HepG2 (cell line): ENCODE measurements at places on chromosomes 3 and 15. TPM values are rescaled to one million over a fixed set of nuclear protein-coding genes. Genes with fewer than 3 reads are reported as not detected.
A peak's percentile ranks its signal among the peaks of the same experiment; 100 is the strongest.

- no peak for DNase-seq
These were observed 34.0 kb upstream of the GK5 start for GRCh38 chr3:142259359-142259758.

DNA sequence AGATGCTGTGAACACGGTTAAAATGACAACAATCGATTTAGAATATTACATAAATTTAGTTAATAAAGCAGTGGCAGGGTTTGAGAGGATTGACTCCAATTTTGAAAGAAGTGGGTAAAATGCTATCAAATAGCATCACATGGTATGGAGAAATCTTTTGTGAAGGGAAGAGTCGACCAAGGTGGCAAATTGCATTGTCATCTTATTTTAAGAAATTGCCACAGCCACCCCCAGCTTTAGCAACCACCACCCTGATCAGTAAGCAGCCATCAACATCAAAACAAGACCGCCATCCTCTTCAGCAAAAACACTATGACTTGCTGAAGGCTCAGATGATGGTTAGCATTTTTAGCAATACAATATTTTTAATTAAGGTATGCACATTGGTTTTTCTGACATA, 5.7 kb upstream of the CCR5 start:
- DNase-seq, result no peak

GRCh38 chr3:32758375-32758753, 59.4 kb upstream of the TRIM71 start:
- DNase-seq, result no peak

GRCh38 chr3:127988770-127989557, 63.3 kb upstream of the SEC61A1 start:
- DNase-seq, result no peak

- peak; percentile 16 for DNase-seq
These were observed 55.8 kb downstream of the LSM3 start for GRCh38 chr3:14234251-14235002.

The CADM2 gene
- total RNA-seq, result not detected in 2 replicates

The GP5 gene
- total RNA-seq, result not detected in 2 replicates

The FHIT gene
- total RNA-seq, result 4.0 and 4.1 TPM in 2 replicates

The CPN2 gene
- 16.3 and 27.7 TPM in 2 replicates for total RNA-seq

DNA sequence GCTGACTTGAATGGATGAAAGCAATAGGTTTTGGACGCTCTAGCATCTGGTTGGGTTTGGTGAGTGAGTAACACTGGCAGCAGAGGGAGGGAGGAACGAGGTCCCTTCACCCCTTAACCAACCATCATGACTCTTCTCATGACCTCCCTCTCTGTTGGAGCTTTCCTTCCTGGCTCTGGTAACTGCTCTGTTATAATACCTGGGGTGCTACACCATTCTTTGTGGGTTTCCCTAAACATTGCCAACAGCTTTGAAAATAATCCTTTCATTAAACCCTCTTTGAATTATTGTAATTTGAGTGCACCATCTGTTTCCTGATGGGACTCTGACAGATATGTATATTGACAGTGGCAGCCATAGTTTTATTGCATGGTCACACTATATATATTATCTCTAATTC, 146.2 kb upstream of the PTPRG start:
- DNase-seq, result no peak

The TTC21A gene
- total RNA-seq, result 0.31 and 0.39 TPM in 2 replicates

The PLA2G4B gene
- 0.55 and 5.1 TPM in 2 replicates for total RNA-seq

DNA sequence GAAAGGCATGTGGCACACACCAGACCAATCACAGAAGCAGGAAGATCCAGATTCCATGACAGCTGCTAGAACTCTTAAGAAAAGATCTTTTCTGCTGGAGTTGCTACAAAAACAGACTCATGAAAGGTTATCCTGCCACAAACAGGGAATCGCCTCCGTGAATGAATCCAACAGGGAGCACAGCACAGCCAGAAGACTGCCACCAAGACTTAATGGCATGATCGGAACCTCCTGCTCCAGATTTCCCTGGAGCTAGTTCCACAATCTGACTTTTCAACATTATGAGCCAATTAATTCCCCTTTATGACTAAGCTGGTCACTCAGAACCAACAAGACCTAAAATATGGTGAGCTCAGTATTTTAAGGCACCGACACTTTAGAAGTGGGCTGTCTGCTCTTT, 232.5 kb downstream of the FOXP1 start:
- no peak for DNase-seq

DNA sequence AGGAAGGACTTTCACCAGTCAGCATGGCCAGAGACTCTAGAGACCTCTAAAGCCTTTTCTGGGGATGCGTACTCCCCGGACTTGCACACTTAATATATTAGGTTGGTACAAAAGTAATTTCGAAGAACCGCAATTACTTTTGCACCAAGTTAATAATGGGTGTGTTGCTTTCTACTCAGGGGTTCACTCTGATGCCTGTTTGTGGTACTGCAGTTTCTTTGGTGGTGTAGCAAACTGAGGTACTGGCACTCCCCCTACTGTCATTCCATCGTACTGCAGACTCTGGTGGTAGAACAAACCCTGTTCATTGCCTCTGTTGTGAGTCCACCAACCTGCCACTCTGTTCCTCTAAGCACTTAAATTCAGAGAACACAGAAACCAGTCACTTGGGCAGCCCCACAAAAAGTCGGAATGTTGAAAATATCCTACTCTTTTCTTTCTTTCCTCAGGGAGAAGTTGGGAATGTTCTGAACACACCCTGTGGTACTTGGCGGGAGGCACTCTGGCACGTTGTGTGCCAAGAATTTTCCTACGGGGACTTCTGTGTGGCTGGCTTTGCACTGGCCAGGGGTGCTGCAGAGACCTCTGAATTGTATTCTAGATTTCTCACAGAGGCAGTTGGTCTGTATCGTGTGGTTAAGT, 46.3 kb downstream of the GABRG3 start:
- DNase-seq, result peak; percentile 73

GRCh38 chr3:158094235-158095110, 11.7 kb downstream of the SHOX2 start:
- DNase-seq, result no peak

DNA sequence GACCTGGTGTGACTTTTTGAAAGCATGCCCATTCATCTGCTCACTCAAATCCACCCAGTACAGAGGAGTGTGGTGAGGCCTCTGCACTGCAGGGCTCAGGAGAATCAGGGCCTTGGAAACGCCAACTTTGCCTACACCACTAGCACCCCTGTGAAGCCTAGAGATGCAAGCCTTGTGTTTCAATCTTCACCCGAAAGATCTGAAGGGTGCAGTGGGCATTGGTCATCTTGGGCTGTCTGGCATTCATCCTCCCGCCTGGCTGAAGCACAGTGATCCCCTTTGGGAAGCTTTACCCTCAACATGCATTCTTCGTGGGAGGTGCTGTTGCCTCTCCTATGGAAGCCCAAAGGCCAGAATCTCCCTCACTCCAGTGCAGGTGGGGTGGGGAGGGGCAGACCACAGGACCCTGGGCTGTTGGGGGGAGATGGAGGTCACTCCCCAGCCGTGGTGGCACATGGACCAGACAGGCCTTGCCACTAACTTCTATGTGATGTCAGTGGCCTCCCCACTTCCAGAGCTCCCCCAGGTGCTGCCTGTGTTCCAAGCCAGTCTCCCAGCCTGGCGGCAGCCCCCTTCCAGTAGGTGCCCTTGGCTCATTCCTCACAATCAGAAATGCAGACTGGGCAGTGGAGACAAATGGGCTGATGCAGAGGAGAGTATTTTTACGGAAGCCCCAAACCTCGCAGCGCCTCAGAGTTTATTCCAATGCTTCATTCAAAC, 92.5 kb downstream of the ADAMTS17 start:
- DNase-seq, result no peak

DNA sequence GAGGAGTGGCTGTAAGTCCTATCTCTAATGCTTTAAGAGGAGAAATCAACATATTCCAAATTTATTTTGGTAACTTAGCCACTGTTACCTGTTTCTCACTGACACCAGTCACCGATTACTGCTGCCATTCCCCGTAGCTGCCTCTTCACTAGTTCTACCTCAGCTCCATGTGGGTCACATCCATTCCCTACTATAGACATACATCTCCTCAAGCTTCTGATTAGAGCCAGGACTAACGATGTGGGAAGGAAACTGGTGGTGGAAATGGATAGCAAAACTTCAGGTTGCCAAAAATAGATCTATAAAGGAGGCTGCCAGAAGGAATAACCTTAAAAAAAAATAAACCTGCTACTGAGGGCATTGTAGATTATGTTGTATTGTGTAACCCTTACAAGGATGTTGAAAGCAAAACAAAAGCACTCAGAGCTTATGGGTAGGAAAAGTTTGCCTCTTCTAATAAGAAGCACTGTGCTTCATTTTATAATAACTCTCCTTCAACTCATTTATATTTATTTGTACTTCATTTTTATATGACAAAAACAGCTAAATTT, 56.0 kb downstream of the KAT2B start:
- DNase-seq, result no peak

DNA sequence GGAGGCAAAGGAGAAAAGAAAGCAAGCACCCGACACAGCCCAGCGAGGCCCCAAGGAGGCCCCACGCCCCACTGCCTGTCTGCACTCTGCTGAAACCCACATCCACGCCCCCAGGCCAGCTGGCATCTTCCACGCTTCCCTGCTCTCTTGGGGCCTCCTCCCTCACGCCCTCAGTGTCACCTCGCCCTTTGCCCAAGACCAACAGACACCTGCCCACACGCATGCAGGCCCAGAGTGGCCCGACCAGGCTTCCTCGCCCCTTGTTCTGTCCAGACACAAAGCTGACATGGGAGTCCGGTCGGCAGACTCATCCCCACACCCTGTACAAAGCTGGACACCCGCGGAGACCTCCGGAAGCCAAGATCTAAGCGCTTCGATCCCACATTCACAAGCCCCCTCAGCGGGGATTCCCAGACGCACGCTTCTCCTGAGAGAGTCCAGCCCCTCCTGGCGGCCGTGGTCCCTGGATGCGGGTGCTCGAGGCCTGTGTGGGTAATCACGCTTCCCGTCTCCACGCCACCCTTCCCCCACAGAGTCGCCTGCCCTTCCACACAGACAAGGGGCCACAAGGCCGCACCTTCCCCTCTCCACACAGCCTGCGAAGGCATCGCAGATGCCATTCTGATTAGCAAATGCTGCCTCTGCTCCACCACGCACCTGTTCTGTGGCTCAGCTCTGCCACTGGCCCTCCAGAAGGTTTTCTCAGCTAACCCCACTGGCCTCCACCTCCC, 176.6 kb downstream of the XXYLT1 start:
- DNase-seq, result no peak

The SMCO1 gene
- not detected in 2 replicates for total RNA-seq

- no peak for DNase-seq
These were observed 161.3 kb downstream of the ABHD5 start for GRCh38 chr3:43852066-43852465.

The PPP2R3A gene
- total RNA-seq, result 0.07 and 0.18 TPM in 2 replicates

GRCh38 chr15:50735156-50735555, 30.4 kb downstream of the SPPL2A start:
- DNase-seq, result no peak

GRCh38 chr15:24763891-24764290, 88.3 kb downstream of the NPAP1 start:
- DNase-seq, result no peak

DNA sequence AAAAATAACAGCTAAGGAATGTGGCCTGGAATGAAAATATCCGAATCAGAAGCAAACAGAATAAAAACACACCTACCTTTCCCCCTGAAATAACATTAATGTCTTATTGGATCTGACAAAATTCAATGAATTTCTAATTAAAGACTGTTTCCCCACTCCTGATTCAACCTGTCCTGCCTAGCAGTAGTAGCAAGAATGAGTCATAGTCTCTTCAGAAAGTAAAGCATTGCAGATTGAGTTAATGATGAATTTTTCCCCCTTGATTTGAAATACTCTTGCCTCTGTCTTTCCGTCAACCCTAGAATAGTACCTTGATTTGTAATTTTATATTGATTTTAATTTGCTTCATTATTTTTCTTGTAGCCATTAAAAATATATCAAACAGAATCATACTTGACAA, 212.4 kb downstream of the CNTN4 start:
- DNase-seq, result no peak

GRCh38 chr3:188769831-188770230, 401.9 kb upstream of the TPRG1 start:
- DNase-seq, result no peak

- DNase-seq, result no peak
These were observed 12.7 kb upstream of the MINDY4B start for GRCh38 chr3:150917951-150918350.

The TMCC1 gene
- total RNA-seq, result 12.1 and 14.8 TPM in 2 replicates

The IL16 gene
- not detected in 2 replicates for total RNA-seq

GRCh38 chr3:47362701-47363100, 18.1 kb upstream of the PTPN23 start:
- DNase-seq, result no peak

The FETUB gene
- total RNA-seq, result 1.3 and 2.1 TPM in 2 replicates

The TADA3 gene
- 37.1 and 43.3 TPM in 2 replicates for total RNA-seq

- no peak for DNase-seq
These were observed 838.3 kb downstream of the VGLL3 start for GRCh38 chr3:86152620-86153019.

GRCh38 chr15:56148064-56148463, 95.6 kb downstream of the RFX7 start:
- no peak for DNase-seq

- no peak for DNase-seq
These were observed 64.4 kb downstream of the USP13 start for GRCh38 chr3:179717219-179717618.

- DNase-seq, result no peak
These were observed 10.3 kb upstream of the MCF2L2 start for GRCh38 chr3:183438735-183439134.

GRCh38 chr3:40961104-40961857, 238.0 kb upstream of the CTNNB1 start:
- DNase-seq, result no peak

GRCh38 chr3:89373434-89373833, 266.0 kb downstream of the EPHA3 start:
- no peak for DNase-seq

The ARHGEF26 gene
- total RNA-seq, result 6.1 and 6.3 TPM in 2 replicates

DNA sequence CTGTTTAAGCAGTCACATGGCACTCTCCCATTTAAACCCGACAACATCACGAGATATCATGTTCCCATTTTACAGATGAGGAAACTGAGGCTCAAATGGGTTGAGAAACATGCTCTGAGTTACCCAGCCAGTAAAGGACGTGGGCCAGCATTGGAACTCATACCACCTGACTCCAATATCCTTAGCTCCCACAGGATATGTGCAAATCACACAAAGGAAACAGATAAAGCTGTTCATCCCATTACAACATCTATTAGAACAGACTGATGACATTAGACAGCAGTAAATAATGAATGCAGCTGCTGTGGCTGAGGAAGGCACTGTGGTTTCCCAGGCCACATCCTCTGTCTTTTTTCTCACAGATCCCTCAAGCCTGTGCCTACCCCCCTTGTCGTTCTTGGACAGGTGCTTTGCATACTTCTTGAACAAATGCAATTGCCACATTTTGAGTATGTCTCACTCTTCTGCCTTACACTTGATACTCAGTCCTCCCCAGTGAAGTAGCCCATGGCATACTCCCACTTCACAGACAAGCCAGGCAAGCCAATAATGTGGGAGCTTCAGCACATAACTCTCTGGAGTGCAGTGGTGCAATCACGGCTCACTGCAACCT, 17.7 kb downstream of the FRMD4B start:
- no peak for DNase-seq

DNA sequence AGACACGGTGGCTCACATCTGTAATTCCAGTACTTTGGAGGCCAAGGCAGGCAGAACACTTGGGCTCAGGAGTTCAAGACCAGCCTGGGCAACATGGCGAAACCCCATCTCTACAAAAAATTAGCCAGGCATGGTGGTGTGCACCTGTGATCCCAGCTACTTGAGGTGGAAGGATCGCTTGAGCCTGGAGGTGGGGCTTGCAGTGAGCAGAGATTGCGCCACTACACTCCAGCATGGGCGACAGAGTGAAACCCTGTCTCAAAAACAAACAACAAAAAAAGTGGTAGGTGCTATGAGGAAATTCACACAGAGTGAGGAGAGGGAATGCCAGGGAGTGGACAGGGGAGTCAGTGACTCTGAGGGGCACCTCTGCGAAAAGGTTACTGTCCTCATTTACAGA, 29.4 kb downstream of the RPN1 start:
- no peak for DNase-seq
